ENCODE measurements at places on chromosomes 7 and 10.

- DNase-seq: no peak
Measured at GRCh38 chr7:123944395-123944794, 19.4 kb downstream of the SPAM1 start.

GRCh38 chr7:2782565-2782964, 61.5 kb downstream of the GNA12 start:
- no peak for DNase-seq

- DNase-seq: no peak
Measured at GRCh38 chr10:43945094-43945730, 296.5 kb upstream of the ZNF32 start.

GRCh38 chr10:98467506-98468318, 21.0 kb upstream of the HPS1 start:
- DNase-seq: peak; percentile 40

- no peak for DNase-seq
Measured at GRCh38 chr10:593016-593415, 96.5 kb downstream of the DIP2C start.

GRCh38 chr10:93068411-93069244, 5.1 kb upstream of the CYP26A1 start:
- DNase-seq: no peak

- DNase-seq: no peak
Measured at GRCh38 chr10:14648946-14649345, 125.8 kb downstream of the FAM107B start.

GRCh38 chr10:102413806-102414561, 4.6 kb downstream of the PSD start:
- no peak for DNase-seq

GRCh38 chr10:71549766-71550533, 153.2 kb downstream of the CDH23 start:
- DNase-seq: no peak

GRCh38 chr7:155355745-155356144, 58.1 kb downstream of the INSIG1 start:
- DNase-seq: no peak

- no peak for DNase-seq
Measured at GRCh38 chr10:50503661-50504320, 120.0 kb downstream of the SGMS1 start.

GRCh38 chr10:78411716-78412115, 378.1 kb downstream of the RPS24 start:
- no peak for DNase-seq

GRCh38 chr10:103481974-103482531, 3.0 kb upstream of the CALHM3 start:
- peak; percentile 14 for DNase-seq

DNA sequence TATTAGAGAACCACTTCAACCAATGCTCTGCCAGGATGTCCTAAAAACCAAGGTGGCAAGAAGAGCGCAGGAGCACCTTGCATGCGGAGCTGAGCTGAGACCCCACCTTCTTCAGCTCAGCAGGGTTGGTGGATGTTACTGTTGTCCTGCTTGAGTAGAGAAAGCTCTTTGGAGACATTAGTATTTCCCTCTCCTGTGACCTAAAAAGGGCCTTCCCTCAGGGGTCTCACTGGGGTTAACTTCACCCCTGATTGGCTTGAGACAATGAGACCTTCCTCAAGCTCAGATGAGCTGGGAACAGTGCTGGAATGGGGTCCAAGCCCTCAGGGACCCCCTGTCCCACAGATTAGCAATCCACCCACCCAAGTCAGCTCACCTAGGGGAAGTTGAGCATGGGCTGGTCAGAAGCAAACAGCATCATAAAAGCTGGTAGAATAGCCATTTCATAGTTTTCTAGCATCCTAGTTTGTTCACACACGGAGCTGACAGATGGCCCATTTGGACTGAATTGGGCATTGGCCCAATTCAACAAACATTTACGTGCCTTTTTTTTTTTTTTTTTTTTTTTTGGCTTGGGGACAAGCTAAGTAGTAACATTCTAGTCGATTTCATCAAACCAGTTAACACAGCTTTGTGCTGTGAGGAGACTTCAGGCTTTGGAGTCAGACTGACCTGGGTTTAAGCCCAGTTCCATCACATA, 100.6 kb upstream of the HABP2 start:
- DNase-seq: no peak

DNA sequence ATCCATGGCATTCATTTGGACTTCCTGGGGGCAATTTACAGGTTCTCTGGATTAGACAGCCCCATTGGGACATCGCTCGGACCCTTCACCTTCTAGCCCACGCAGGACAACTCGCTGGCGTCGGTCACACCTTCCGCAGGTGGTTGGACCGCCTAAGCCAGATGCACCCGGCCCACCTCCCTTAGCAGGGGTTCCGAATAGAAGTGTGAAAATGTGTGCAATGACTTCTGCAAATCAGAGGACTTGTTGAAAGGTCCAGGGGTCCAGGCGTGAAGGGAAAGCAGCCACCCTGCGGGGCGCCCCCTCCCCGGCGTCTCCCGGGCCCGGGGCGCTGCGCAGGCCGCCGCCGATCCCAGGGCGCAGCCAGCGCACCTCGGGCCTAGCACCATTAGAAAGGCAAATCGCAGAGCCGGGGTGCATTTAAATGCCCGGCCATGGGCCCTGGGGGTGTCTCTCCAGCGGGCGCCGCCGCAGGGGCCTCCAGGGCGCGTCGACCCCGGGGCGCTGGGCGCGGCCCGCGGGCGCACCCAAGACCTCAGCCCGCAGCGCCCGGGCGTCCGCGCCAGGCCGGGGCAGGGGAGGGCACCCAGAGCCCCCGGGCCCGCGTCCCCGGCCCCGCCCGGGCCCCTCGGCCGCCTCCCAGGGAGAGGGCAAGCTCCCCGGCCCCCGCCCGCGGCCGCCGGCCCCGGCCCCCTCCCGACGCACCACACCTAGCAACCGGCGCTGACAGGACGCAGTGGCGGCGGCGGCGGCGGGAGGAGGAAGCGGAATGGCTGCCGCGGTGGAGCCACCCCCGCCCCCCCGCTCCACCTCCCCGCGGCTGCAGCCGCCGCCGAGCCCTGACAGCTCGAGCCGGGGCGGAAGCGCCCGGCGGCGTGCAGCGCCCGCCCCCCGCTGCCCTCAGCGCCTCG, 1.2 kb downstream of the JAZF1 start:
- no peak for DNase-seq

DNA sequence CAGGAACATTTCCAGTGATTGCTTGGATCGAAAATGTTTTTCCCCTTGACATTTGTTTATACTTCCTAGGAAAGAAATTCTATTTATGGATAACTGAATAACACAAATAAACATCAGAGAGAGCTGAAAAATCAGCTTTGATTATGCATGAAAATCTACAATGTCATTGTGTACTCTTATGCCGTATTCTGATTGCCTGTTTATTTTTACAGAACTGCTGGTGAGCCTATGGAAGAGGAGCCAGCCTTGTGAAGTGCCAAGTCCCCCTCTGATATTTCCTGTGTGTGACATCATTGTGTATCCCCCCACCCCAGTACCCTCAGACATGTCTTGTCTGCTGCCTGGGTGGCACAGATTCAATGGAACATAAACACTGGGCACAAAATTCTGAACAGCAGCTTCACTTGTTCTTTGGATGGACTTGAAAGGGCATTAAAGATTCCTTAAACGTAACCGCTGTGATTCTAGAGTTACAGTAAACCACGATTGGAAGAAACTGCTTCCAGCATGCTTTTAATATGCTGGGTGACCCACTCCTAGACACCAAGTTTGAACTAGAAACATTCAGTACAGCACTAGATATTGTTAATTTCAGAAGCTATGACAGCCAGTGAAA, 121.5 kb downstream of the TWIST1 start:
- peak; percentile 42 for DNase-seq

GRCh38 chr10:96587264-96588059, 650 bp upstream of the TM9SF3 start:
- DNase-seq: peak; percentile 31

DNA sequence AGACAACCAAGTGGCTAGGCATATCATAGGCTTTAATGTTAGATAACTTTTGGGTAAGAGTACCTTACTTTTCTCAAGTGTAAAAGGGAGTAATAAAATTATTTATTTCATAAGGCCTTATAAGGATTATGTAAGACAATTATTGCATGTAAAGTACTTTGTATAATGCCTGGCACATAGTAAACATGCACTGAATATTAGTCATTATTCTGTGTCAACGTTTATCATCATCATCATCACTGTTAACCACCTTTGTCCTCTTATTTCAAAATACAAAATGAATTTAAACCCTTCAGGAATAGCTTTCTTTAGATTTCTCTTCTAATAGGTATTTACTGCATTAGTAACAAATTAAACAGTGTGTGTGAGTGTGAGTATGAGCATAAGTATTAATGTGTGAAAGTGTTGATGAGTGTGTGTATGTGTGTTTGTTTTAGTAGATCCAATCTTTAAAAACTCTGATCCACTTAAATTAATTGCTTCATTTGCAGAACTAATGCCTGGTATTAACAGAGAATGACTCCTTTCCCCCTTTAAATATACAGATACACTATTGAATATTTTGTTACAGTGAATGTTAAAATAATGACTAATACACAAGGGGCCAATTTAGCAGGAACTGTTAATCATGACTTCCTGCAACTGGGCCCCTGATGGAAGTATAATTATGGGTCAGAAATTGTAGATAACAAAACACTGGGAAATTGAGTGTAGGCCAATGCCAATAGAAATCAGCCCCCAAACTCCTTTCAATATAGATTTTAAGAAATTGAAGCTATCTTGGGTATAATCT, 213.3 kb upstream of the FZD8 start:
- no peak for DNase-seq

DNA sequence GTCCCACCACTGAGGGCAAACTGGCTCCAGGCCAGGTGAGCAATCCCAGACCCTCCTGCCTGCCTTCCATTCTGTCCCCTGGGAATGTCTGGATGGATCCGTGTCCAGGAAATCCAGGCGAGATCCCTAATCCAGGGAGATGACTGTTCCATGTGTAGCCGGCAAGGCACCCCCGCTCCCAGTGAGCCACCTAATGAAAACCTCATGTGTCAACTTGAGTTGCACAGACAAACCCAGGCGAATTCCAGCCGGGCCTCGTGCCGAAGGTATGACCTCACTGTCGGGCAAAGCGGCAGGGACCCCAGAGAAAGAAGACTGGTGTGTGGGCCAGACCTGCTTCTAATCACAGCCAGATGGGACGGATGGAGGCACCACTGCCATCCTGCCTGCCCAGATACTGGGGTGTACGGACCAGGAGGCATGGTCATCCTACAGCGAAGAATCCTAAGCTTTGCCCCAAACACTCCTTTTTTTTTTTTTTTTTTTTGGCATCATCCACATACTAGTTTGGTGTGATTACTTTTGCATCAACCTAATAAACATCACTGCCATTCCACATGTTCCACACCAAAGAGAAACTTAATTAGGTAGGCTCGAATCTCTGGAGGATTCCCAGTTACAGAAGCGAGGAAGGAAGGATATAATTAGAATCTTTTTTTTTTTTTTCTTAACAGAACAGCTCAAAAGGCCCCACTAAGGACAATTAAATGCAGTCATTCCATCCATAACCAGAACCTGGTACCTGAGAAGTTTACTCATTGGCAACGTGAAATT, 313.1 kb downstream of the CALN1 start:
- DNase-seq: no peak

DNA sequence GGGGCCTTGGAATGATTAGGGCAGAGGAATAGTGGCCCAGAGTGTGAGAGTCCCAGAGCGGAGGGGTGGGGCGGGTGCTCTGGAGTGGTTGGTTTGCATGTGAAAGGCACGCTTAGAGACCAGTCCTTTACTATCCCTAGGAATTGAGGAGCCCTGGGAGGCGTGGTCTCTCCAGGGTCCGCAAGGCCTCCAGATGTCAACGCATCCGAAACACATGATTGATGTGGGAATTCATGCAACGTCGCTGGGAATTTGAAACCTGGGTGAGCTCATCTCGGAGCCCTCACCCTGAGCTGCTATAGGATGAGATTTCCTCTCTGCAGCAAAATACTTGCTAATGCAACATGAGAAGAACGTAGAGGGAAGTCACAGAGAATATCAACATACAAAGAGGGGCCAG, 51.2 kb downstream of the NPTX2 start:
- DNase-seq: no peak

DNA sequence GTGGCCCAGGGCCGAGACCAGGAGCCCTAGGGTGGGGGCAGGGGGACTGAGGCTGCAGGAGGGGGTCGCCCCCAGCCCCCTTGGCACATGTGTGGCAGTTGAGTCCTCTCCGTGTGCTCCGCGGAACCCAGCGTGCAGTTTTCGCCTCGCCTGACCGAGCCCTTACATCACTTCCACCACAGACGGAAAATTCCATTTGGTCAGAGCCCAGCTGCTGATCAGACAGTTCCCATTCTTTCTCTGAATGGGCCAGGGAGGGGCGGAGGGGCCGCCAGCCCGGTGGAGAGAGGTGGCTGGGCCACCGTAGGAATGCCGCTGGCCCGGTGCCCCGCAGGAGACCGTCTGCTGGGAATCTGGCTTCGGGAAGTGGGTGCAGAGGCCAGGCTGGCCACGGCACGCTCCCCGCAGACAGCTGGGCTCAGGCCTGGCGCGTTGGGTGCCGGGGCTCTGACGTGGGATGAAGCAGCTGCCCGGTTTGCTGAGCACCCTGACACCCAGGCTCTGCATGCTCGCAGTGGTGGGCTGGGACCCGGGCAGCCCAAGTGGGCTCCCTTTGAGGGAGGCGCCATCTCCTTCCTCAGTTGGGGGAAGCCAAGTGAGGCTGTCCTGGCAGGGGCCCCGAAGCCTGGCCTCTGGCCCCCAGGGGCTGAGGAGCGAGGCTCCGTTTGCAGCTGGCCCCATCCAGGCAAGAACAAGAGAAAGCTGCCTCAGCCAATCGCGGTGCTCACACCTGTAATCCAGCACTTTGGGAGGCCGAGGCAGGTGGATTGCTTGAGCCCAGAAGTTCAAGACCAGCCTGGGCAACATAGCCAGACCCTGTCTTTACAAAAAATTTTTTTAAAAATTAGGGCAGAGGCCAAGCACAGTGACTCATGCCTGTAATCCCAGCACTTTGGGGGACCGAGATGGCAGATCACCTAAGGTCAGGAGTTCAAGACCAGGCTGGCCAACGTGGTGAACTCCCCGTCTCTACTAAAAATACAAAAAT, 9.9 kb downstream of the TTYH3 start:
- no peak for DNase-seq

DNA sequence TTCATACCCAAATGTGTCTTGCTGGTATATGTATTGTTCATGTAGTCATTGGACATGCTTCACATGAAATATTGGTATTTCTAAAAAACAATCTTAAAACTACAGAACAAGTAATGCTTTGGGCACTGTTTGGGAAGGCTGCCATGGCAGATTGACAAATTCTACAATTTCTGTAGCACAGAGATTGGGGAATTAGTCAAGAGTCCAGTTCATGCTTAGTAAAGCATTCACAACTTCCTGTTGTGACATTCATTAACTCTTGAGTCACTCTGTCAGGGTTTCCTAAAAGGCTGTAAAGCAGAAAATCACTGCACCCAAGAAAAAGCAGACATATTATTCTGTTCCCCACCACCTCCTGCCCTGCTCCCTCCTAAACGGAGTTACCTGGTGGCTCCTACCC, 398.9 kb downstream of the PHTF2 start:
- DNase-seq: no peak

- no peak for DNase-seq
Measured at GRCh38 chr7:112297681-112298080, 91.2 kb downstream of the ZNF277 start.

DNA sequence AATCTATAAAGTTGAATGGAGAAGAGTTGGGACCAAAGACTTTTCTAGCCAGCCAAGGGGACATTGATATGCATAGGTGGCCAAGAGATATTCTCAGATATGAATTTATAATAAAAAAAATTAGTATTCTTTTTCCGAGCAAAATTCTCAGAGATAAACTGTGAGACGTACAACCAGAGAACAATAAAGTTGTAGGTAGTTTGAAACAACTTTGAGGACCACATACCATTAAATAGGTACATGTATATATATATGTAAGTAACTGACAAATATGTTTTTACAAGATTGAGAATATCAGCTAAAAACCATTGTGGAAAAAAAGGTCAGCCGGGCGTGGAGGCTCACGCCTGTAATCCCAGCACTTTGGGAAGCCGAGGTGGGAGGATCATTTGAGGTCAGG, 56.5 kb downstream of the EXOC4 start:
- DNase-seq: no peak

Measured in NCI-H446 treated with DMSO at 0.1 percent for 48 hours (cell line).